ENCODE measurements at places on chromosomes 12 and 14. TPM values are rescaled to one million over a fixed set of nuclear protein-coding genes. Genes with fewer than 3 reads are reported as not detected.

DNA sequence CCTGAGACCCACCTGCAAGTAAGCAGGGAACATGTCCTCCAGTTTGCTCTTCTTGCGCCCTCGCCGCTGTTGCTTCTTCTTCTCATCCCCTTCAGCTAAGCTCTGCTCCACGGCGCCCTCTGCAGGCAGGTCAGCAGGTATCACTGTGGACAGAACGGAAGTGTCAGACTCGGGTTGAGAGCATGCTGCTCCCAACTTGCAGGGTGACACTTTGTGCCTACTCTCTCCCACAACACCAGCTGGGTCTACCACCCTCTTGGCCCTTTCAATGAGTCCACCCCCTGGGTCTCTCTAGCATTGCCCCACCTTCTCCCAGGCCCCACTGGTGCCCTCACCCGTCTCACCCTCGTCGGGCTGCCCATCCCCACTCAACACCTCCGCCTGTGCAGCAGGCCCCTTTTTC is 16.7 kb downstream of the KMT2D start:
- DNase-seq = no peak

- no peak for DNase-seq
These were observed 265.8 kb upstream of the FLRT2 start for GRCh38 chr14:85263916-85264675.

DNA sequence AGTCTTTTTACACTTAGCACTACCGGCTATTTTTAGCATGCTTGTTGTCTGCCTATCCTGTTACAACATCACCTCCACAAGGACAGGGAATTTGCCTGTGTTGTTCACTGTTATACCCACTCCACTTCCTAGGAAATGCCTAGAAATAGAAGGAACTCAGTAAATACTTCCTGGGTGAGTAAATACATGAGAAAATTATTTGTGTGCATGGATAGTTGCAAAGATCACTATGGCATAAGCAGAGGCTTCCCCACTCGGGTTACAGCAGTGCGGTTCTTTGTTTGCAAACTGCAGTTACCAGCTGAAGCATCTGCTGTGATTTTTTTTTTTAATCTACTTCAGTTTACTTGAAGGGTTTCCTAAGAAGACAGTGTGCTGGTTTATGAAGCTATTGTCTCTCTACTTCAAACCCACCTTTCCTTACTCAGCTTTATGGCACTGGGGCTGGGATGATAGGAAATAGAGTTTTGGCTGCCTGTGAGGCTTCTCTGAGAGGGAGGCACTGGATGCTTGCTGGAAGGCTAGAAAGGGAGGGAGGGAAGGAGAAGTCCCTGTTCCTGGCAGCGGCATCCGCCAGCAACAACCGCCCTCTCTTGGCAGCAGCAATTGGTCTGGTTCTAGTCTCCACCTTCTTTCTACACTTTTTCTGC is 29.0 kb downstream of the PDE6H start:
- no peak for DNase-seq

WSCD2 gene
- 10.4 TPM for polyA plus RNA-seq

NUDT4 gene
- polyA plus RNA-seq = 115 TPM

Data from left renal cortex interstitium (tissue), 4 donors.